ENCODE measurements at places on chromosomes 16 and 17.
A peak's percentile ranks its signal among the peaks of the same experiment; 100 is the strongest.

- no peak for DNase-seq
Observed at GRCh38 chr17:35129973-35130351, 8.5 kb downstream of the FNDC8 start.

- DNase-seq, result no peak
Observed at GRCh38 chr16:1743376-1744337, 27.7 kb downstream of the NME3 start.

- DNase-seq, result no peak
Observed at GRCh38 chr17:63988741-63989621, 9.2 kb upstream of the PRR29 start.

DNA sequence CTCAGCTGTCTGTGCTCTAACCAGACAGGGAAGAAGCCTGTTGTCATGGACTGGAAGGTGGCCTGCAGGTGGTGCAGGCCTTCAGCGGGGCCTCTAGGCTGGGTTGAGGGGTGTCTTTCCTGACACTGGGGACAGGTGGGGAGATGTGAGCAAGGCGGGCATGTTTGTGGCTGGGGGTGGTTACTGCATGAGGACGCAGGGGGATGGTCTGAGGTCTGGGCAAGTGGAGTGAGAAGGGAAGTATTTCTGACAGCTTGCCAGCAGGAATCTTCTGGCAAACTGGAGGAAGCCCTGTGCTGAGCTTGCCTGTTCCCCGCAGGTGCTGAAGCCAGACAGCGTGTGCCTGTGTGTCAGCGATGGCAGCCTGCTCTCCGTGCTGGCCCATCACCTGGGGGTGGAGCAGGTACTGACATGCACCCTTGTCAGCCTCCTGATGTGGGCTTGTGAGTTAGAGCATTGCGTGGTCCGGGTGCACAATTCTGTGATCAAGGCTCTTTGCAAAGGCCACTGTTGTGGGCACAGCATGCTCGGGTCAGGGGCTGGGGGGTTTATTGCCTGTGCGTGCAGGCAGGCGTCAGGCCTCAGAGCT is 36.2 kb downstream of the PRMT7 start:
- DNase-seq, result no peak

- DNase-seq, result no peak
Observed at GRCh38 chr17:70235252-70235651, 65.9 kb downstream of the KCNJ2 start.

DNA sequence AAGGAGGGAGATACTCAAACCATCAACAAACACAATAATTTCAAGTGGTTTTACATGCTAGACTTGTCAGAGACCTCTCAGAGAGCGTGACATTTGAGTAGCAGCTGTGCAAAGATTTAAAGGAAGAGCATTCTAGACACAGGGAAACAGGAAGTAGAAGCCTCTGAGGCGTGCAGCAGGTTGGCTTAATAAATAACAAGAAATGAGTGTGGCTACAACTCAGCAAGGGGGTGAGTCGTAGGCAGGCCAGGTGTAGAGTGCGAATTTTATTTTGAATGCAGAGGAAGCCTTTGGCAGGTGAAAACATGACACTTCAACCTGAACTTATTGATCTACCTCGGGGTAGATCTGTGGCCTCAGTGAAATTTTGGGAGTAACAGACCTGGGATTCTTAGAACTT is 73.2 kb upstream of the MRTFB start:
- DNase-seq, result no peak

DNA sequence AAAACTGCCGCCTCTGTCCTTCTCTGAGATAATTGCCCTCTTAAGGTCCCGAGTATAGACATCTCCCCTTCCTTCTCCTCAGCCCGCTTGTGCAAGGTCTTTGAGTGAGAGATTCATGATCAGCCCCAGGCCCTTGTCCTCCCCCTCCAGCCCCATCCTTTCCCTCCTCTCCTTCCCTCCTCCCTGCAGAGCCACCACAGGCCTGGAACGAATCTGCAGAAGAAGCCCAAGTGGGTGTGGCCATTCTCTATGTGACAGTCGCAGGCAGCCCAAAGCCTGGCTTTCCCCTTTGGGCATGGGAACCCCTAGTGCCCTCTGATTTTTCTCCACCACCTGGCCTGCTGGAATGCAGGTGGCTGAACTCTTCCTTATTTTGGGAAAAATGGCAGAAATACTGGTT is 7.2 kb upstream of the NDRG4 start:
- peak; percentile 32 for DNase-seq

- DNase-seq, result no peak
Observed at GRCh38 chr17:48907713-48908046, 527 bp upstream of the UBE2Z start.

DNA sequence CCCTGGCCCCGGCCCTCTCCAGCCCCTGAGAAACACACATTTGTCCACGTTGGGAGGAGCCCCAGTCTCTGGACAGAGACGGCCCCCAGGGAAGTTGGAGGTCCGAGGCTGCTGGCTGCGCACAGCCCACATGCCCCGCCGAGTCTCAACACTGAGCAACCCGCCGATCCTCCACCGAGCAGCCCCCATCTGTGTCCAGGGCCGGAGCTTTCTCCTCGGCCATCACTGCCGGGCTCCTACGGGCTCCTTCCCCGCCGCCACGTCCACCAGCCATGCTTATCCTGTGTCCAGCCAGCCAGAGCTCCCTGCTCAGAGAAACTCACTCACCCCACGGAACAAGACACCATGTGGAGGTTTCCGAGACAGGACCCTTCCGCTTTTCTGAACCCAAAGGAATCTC is 103.3 kb downstream of the ENGASE start:
- no peak for DNase-seq

DNA sequence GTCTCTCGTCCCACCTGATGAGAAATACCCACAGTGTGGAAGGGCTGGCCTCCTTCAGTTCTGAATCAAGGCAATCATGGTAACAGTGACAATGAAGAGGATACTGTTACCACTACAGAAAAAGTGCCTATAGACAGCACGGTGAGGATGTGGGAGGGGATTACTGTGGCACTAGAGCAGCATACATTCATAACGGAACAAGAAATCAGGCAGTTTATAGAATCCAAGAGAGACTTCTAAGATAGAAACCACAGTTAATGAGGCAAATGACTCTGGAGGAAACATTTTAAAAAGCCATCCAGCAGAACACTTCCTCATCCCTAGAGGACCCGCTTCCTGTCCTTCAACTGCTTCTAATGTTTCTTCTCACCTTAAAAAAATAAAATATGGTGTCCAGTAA is 2.7 kb downstream of the RUSF1 start:
- no peak for DNase-seq

GRCh38 chr17:559551-560431 is 154.8 kb downstream of the VPS53 start:
- no peak for DNase-seq

- DNase-seq, result no peak
Observed at GRCh38 chr17:33220036-33220435, 73.1 kb downstream of the ASIC2 start.

DNA sequence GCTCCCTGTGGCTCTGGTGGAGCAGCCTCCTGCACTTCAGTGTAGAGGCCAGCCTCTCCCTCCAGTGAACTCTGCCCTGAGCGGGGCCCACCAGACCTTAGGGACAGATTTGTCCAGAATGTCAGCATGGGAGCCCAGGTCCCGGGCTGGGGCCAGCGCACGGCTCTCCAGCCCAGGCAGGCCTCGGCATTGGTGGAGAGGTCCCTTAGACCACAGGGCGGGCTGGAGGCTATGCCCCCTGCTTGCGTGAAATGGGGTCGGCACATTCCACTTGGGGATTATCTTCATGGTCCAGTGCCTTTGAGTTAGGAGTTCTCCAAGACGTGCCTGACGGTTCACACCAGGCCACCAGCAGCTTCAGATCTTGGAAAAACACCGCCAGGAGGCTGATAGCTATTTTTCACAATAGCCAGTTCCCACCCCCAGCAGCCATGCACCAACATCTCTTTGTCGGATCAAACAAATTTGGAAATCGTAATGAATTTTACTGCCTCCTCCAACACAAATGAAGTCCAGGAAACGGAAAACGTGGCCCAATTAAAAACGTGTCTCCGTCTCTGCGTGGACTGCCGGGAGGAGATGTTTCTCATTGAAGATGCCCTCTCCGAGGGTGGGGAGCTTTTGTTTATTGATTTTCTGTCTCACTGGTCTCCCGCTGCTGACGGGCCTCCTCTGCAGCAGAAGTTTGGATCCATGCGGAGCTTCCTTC is 110.0 kb upstream of the CIBAR2 start:
- no peak for DNase-seq

GRCh38 chr16:12903407-12904328 is 2.3 kb downstream of the SHISA9 start:
- DNase-seq, result no peak

- DNase-seq, result no peak
Observed at GRCh38 chr16:19583665-19584300, 28.3 kb downstream of the VPS35L start.

- DNase-seq, result no peak
Observed at GRCh38 chr17:32258383-32259140, 7.1 kb upstream of the RHBDL3 start.

DNA sequence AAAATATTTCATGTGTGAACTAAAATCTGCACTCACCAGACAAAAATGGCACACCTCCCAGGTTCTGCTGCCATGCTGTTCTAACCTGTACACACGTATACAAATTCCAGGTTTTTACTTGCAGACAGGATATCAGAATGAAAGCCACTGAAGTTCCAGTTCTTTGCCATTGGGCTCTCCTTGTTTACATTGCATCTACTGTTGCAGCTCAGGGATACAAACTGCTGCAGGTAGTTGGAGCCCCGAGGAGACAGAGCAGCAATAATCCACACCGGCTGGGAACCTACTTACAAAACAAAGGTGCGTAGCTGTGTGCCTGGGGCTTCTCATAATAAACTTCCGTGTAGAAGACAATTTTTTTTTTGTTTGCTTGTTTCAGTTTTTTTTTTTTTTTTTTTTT is 59.6 kb downstream of the HAPSTR1 start:
- no peak for DNase-seq

- DNase-seq, result no peak
Observed at GRCh38 chr16:26058326-26058725, 366.6 kb downstream of the HS3ST4 start.

DNA sequence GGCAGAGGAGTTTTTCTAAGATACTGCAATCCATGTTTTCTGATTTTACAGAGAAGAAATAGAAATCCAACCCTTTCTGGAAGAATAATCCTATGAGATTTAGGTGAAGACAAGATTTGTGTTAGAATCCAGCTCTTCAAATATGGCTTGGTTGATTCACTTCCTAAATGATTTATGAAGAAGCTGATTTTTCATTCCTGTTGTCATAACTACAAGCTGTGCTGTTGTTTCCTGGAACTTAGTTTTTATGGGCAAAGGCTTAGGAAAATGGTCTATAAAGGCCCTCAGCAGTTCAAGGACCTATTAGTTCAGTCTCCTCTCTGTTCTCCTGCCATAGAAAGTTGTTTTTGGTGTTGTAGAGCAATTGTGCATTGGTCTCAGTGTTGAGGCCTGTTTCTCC is 174.2 kb upstream of the FAM20A start:
- no peak for DNase-seq

DNA sequence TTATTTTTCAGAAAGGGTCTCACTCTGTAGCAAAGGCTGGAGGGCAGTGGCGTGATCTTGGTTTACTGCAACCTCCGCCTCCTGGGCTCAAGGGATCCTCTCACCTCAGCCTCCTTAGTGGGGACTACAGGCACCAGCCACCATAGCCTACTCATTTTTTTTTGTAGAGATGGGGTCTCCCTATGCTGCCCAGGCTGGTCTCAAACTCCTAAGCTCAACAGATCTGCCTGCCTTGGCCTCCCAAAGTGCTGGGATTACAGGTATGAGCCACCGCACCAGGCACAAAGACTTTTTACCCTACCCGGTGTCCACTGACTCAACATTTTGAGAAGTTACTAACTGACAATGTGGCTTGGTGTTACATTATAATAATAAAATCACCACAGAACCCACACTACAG is 7.2 kb downstream of the GRB2 start:
- DNase-seq, result no peak

DNA sequence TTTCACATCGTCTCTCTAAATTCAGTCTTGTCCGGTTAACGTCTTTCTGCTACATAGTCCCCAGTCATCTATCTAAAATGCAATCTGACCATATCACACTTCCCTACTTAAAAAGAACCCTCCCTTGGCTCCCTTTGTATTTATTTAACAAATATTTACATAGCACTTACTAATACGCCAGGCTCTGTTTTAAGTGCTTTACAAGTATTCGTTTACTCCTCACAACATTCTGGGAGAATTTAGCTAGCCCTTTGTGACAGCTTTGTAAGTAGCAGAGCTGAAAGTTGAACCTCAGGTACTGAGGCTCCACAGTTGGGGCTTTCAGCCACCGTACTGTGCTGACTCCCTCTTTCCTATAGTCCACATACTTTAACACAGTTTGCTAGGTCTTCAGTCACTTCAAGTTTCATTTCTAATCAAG is 9.2 kb downstream of the PAFAH1B1 start:
- DNase-seq, result no peak

DNA sequence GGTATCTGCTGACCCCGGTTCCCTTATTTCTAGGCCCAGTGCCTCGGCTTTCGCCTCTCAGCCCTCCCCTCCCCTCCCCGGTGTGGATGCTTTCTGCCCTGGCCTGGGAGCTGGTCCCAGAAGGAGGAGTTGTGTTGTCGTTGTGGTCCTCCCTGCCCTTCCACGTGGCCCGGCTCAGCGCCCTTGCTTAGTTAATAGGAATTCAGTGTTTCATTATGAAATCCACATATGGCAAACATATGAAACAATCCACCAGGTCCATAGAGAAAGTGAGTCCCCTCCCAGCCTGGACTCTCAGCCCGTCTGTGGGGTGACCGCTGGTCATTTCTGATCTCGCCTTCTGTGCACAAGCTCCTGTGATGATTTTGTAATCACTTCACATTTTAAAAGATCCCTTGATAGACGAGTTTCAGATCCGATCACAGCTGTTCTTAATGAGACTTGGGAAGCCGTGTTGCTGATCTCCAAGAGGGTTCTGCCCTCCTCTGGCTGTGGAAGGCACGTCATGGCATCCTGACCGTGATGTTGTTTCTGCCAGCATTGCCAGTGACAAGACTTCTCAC is 112.1 kb downstream of the BANP start:
- no peak for DNase-seq

DNA sequence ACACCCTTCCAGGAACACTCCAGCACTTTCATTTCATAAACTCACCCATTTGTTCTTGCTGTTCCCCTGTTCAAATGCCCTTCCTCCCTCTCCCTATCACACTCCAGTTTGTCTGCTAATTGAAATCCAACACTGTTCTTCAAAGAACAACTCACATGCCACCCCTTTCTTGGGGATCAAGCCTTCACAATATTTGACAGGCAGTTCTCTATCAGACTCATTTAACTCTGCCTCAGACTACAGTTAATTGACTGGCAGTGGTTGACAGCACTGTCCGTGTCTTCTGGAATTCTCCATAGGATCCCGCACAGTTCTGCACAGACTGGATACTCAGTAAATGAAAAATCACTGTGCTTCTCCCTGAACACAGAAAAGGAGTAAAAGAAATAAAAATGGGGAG is 87.8 kb downstream of the PMP22 start:
- no peak for DNase-seq

DNA sequence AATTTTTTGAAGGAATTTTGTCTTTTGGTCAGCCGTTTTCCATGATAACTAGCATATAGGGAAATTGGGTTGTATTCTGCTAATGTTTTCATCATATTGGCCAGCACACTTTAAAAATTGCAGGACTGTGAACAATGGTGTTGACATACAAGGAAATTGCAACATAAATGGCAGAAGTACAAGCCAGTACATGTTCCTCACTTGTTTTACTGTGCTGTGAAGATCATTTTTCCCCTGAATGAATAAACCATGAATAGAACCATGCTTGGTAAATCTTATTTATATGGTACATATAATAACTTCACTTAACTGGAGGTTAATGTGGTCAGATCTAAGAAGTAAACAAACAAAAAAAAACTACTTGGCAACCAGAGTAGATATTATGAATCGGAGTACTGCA is 22.8 kb downstream of the OMG start:
- no peak for DNase-seq

- no peak for DNase-seq
Observed at GRCh38 chr16:1510941-1511351, 17.8 kb downstream of the TELO2 start.
